ENCODE measurements at places on chromosomes 13 and 19.

DNA sequence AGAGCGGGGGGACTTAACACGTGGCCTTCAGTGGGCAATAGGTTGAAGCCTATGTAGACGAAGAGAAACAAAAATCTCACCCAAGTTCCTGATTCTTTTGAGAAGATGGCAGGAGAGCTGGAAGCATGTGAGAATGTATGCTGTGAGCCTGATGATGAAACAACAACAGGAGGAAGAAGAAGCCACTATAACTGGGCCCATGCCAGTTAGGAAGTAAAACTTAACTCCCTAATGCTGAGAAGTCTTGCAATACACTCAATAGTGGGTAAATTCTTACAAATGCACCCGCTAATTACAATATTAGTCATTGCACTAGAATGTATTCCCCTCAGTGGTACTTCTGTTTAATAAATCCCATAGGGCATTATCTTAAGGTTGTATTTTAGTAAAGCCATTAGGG lies 9.1 kb downstream of the PCDH17 start:
- no peak for DNase-seq

DNA sequence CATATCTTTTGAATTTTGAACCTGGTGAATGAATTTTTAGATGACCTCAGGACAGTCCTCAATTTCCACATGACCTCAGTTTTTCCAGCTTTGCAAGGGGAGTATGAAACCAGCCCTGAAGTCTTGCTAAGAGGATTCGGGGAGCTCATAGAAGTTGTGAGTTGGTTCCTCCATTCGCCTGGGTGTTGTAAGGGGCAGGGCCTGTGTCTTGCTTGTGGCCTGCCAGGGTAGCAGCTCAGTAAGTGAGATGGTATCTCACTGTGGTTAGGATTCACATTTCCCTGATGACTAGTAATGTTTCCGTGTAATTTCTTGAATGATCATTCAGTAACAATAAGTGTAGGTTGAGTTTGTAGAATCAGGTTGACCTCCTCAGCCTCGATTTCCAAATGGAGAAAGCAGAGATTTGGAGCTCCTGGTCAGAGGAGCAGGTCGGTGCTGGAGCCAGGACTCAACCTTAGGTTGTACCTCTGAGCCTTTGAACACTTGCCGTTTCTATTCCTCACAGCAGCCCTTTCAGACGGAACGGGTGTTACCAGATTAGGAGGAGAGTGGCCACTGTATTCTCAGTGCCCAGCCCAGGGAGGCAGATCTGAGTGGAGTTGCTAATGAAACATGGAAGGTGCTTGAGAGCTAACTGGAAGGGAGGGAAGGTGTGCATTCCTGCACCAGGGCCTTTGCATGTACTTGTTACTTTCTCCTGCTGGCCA lies 14.6 kb downstream of the NACC1 start:
- DNase-seq: peak; percentile 67

DNA sequence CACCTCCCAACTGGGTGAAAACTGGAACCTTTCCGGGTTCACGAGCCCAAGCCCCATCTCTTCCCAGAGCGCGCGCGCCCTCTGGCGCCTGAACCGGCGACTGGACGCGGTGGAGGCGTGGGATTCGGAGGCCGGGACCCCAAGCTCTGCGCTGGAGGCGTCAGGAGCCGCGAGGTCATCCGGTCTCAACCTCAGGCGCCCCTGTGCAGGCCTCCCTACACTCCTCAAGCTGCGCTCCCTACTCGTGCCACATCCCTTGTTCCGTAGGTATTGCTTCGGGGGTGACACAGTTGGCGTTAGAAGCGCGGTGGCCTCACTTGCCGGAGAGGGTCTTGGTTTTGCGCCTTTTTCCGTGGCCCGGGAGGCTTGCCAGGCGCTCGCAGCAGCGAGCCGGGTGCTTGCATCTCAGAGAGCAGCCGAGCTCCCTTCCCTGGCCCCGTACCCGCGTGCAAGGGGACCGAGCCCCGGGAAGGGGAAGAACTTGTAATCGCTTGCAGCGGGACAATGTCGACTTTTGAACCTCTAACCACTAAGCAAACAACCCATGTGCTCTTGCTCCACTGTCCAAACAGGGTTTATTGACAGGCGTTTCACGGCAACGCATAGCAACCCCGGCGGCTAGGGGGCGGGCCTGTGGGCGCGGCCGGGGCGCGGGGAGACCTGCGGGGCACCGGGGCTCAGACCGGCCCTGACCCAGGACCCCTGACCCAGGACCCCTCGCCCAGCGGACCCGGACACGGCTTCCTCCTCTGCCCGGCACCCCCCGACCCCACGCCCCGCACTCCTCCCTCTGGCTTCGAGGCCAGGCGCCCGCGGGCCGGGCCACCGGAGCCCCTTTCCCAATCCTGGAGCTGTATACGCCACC lies 8.5 kb downstream of the CDX2 start:
- no peak for DNase-seq

DNA sequence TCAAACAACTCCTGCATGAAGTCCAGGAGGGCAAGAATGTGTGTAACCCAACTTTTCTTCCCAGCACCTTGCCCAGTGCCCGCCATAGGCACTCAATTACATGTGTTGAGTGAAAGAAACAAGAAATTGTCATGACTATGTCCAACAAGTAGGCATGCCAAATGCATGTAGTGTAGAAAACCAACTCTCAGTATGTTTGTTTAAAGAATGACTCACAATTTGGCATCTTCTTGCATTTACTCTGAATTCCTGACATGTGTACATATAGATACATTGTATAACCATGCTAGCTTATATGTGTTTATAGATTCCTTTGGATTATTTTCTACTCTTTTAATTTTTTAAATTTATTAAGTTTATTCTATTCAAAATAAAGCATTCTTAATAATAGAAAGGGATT lies 305.0 kb downstream of the EFNB2 start:
- DNase-seq: no peak

DNA sequence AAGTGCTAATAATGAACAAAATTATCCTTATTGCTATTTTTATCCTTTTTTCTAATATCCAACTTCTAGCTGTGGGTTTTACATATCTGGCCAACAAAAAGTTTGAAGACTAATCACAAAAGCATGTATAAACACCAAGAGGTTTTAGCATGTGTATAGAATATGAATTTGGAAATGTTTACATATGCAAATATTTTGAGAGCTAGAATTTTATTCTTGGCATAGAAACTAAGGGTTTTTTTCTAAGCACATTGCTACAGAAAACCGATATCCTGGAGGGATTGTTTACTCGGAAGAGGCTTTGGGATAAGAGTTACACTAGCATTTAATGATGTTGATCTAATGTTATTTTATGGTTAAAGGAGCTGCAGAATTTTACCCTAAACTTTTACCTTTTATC lies 392.1 kb downstream of the EFNB2 start:
- DNase-seq: no peak

DNA sequence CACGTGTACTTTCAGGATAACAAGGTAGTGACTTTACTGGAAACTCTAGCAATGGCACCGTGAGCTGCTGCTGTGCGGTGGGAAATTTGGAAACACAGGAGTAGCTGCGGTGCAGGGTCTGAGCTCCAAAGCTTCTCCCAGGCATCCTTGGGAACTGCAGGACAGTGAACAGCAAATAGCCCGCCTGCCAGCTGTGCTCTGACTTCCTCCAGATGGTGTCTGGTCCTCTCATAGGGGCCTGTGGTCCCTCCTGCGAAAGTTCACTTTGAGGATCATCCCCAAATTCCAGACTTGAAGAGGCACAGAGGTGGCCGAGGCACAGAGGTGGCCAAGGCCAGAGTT lies 287.3 kb upstream of the MAB21L1 start:
- DNase-seq: no peak

- no peak for DNase-seq
Measured at GRCh38 chr13:62837895-62838294, 1422.2 kb upstream of the PCDH20 start.

- no peak for DNase-seq
Measured at GRCh38 chr19:47023448-47023794, 3.8 kb downstream of the NPAS1 start.

- peak; percentile 5 for DNase-seq
Measured at GRCh38 chr13:45055198-45055901, 65.0 kb upstream of the GTF2F2 start.

DNA sequence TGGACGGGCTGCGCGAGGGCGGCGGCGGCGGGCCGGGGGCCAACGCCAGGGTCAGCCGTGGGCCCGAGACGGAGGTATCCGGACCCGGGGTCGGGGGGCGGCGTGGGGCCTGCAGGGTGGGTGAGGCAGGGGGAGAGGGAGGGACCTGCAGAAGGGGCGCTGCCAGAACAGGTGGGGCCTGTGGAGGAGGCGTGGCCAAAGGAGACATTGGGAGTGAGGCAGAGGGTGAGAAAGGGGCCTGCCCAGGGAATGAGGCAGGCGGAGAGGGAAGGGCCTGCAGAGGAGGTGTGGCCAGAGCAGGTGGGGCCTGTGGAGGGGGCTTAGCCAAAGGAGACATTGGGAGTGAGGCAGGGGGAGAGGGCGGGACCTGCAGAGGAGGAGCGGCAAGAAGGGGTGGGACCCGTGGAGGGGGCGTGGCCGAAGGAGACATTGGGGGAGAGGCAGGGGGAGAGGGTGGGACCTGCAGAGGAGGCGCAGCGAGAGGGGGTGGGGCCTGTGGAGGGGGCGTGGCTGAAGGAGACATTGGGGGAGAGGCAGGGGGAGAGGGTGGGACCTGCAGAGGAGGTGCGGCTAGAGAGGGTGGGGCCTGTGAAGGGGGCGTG lies 4.2 kb downstream of the PRR36 start:
- DNase-seq: peak; percentile 36

DNA sequence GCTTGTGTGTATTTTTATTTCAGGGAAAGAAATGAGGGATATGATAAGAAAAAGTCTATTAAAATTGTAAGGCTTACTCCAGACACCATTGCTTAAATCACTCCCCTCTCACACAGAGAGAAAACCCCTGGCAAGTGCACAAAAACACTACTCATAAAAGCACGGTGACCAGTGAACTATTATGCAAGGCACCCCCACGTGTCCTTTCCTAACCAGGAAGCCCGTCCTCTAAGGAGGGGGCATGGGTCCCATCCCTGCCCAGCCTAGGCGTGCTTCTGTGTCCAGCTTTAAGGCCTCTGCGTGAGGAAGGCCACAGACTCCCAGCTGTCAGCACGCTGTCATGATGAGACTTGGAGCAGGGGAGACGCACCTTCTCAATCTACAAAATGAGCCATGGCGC lies 83.5 kb downstream of the SLC7A1 start:
- no peak for DNase-seq

- DNase-seq: no peak
Measured at GRCh38 chr13:26468265-26468801, 89.2 kb upstream of the WASF3 start.

GRCh38 chr13:32409001-32409313 lies 19.0 kb downstream of the N4BP2L1 start:
- no peak for DNase-seq

DNA sequence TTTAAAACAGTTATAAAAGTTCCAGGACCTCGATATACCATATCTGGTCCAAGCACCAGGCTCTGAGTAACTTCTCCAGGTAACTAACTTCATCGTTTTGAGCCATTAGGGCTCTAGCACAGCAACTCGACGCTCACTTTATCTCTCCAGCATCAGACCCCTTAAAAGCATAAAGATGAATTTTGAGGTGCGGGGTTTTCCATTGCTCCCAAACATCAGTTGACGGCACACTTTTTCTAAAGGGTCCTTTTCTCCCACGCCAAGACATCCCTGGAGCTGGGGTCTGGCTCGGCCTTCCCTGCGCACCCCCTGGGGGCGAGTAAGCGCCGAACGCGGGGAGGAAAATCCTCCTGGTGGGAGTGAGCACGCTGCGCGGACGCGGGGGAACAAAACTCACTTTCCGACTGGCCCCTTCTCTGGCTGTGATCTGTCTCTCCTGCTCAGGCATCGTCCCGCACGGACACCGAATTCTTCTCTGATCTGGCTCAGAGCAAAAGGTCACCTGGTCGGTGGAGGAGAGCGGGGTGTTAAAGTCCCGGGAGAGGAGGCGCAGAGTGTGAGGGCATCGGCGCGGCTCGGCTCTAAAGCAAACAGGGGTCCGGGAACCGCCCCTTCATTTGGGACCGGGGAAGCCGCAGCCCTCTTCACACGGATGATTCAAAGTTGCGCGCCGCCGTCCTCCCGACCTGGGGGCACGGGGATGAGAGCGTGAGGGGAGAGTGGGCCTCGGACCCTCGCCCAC lies at the start of gene ATP7B:
Gene ATP7B, minus strand, starts transcription at position 561 of the 742 bp plus-strand sequence. Its CDS starts 113 bp downstream, at position 448.
- peak; percentile 1 for DNase-seq

DNA sequence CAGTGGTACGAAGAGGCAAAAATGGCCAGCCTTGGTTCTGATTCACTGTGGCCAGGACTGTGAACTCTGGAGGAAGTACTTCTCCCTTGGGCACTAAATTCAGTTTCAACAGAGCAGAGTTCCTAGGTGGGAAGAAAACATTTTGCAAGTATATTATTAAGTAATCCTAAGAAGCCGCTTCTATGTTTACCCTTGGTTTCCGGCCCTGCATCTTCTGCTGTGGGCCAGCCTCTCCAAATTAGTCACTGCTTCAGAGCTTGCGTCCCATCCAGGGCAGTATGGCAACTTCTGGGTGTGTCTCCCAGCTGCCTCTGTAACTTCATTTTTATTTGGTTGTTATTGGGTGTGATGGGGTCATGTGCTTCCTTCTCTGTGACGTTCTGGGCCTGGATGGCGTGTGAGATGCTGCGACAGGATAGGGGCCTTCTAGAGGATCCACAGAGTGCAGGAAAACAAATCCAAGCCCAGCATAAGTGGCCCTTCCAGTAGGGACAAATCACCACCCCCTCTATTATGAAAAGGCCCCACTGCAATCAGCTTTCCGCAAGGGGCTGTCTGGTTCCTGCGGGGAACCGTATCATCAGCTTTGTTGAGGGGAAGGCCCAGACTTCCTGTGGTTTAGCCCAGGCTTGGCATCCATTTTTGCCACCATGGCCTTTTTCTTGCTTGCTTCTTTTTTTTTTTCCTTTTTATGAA lies 55.1 kb upstream of the C1QTNF9 start:
- DNase-seq: peak; percentile 85

GRCh38 chr19:30541575-30541974 lies 169.4 kb downstream of the ZNF536 start:
- no peak for DNase-seq

- no peak for DNase-seq
Measured at GRCh38 chr19:55152017-55152416, 3.0 kb upstream of the TNNT1 start.

DNA sequence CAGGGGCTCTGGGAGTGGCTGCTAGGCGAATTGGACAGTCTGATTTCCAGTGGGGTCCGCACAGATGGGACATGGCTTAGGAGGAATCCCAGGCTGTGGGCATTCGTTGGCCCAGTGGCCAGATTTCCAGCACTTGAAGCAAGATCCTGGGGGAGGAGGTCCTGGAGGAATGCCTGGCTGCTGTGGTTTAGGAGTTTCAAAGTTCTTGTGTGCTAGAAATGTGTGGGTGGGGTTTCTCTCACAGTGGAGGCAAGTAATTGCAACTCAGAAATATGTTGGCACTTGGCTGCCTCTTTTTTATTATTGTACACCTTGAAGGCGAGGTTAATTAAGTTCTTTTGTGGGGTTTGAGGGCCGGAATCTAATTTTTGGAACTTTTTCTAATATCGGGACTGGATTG lies 17.1 kb downstream of the IGFL3 start:
- no peak for DNase-seq

GRCh38 chr13:71408416-71408815 lies 458.6 kb downstream of the DACH1 start:
- no peak for DNase-seq

DNA sequence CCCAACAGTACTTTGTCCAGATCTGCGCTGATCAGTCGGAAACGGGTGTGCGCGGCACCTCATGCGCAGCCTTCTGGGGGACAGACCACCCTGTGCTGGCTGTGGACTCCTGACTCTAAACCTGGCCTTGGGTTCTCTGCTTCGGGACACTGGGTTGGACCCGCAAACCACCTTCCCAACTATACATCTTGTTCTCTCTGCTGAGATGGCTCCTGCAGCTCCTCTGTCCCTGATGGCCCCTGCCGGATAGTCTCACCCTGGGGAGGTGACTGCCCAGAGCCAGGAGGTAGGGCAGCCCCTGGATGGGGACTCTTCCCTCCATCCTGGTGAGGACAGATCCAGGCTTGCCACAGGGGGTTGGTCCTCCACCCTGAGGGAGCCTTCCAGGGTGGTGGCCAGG lies 23.3 kb downstream of the RFX1 start:
- DNase-seq: no peak
